ENCODE measurements at places on chromosomes 2 and 18.

DNA sequence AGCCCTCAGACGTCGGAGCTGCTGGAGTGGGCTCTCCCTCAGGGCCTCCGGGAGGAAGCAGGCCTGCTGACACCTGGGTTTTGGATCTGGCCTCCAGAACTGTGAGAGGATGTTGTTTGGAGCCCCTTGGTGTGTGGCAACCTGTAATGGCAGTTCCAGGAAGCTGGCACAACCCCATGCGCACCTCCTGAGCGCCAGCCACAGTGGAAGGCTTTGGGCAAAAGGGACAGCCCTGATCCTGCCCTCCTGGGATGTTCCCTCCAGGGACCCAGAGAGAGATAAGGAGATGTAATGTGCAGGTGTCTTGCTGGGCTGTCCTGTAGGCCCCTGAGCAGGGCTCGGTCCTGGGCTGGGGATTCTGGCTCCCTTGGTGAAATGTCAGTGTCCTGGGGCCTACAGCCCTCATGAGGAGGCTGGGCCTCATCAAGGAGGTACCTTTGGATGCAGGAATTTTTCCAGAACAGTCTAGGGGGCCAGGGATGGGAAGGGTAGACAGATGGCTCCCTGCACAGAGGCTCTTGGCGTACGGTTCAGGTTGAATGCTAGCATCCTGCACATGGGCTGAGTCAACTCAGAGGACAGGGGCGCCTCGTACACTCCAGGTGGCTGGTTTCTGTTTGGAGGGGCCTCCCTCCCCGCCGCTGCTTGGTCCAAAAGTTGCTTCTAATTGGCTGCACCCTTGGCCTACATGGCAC, 61.1 kb downstream of the ASB1 start:
- DNase-seq: no peak

GRCh38 chr2:23009545-23010149, 375.3 kb upstream of the KLHL29 start:
- DNase-seq: no peak

GRCh38 chr2:46385786-46386577, 88.8 kb downstream of the EPAS1 start:
- DNase-seq: no peak

- DNase-seq: no peak
Observed at GRCh38 chr2:14074691-14075090, 557.8 kb upstream of the LRATD1 start.

GRCh38 chr2:152676461-152676860, 40.8 kb downstream of the PRPF40A start:
- DNase-seq: no peak

GRCh38 chr18:37565101-37565976, at the start of gene CELF4:
Gene CELF4, minus strand, starts transcription at chr18:37565798.
- no peak for DNase-seq

DNA sequence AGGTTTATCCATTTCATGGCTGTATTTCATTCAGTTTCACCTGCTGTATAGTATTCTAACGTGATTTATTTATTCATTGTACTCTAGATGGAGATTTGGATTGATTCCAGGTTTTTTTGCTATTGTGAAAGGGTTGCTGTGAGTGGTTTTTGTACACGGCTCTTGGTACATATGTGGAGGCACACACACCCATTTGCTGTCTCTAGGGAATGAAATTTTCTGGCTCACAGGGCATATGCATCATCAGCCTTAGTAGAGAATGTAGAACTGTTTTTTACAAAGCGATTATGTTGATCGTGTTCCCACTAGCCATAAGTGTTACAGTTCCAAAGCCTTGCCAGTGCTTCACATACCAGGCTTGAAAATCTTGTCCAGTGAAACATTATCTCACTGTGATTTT, 5.1 kb downstream of the SPTBN1 start:
- DNase-seq: no peak

DNA sequence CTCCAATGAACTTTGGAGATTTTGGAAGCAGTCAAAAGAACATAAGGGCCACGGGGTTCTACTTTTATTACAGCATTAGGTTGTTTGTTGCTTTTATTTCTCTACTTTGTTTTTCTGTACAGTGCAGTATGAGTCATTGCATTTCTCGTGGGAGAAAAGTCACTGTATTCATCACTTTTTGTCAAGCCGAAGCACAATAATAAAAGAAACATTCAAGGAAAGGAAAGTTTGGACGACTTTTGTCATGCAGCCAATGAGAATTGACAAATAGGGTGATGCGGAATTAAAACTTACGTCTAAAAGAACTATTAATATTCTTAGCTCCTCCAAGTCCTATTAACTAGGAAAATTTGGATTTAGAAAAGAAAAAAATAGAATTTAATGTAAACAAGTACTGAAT, 209.9 kb downstream of the TMEM182 start:
- no peak for DNase-seq

- no peak for DNase-seq
Observed at GRCh38 chr2:226403369-226403768, 396.3 kb downstream of the IRS1 start.

- DNase-seq: no peak
Observed at GRCh38 chr2:222477962-222478608, 53.7 kb downstream of the SGPP2 start.

Measured in CD4-positive, alpha-beta T cell treated with Interleukin-4 for 4 hours (primary cell).